ENCODE measurements at places on chromosomes 2 and 18.
A peak's percentile ranks its signal among the peaks of the same experiment; 100 is the strongest.

DNA sequence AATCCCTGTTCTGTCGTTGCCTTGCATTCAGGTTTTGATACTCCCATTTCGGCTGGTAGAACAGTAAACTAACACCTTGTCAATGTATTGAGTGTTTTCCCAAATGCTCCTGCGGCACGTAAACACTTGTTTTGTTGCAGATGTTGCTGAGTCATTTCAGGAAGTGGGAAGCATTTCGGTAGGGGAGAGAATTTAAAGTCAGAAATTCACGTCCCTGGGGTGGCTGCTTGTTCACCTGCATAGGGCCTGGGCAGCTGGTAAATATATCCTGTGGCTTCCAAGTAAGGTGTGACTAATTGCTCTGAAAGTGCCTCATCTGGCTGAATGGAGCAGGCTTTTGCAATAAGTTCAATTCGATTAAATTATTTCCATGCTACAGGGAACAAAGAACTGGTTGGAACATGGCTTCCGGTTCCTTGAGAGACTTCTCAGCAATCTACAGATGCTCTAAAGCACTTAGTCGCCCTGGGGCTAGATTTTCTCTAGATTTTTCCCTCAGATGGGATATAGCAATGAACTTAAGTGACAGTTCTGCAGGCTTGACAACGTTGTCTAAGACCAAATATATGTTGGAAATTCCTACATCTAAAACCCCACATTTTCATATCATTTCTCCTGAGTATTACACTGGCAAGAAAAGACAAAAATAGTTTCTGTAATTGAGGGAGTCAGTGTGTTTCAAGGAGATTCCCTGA, 5.2 kb downstream of the GALR1 start:
- DNase-seq, result no peak

GRCh38 chr2:32812316-32812715, 134.4 kb upstream of the LTBP1 start:
- DNase-seq, result no peak

GRCh38 chr2:96116424-96116878, at the start of gene ADRA2B:
ADRA2B (minus strand) TSS chr2:96116571; CDS start chr2:96116149, 422 bp downstream.
- DNase-seq, result peak; percentile 67

DNA sequence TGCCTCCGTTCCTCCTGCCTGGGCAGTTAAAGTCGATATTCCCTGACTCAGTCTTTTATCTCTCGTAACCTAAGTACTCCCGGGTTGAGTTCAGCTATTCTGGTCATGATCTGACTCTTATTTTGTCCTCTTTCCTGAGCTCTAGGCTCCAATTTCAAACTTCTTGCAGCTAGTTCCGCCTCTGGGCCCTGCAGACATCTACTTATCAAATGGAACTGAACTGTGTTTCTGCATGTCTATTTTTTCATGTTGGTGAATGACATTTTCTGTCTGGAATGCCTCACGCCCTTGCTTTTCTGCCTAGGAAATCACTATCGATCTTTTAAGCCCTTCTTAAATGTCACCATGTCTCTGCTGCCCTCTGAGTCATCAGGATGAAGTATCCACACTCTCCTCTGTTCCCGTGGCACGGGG, 101.5 kb downstream of the VAPA start:
- no peak for DNase-seq

DNA sequence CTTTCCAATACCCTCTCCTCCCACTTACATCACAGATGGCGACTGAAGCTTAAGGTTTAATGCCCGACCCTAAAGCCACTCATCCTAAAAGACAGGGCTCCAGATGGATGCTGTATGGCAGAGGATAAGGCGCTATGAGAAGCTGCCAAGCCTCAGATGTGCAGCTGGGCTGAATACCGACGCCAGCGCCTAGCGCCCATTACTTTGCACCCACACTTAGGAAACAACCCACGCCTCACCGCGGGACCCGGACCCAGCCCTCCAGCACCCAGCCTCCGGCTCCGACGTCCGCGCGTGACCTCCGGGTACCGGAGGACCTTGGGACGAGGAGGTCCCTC, 335 bp downstream of the TRAK2 start:
- DNase-seq, result no peak

- DNase-seq, result no peak
Observed at GRCh38 chr2:199596549-199596948, 138.8 kb upstream of the SATB2 start.

DNA sequence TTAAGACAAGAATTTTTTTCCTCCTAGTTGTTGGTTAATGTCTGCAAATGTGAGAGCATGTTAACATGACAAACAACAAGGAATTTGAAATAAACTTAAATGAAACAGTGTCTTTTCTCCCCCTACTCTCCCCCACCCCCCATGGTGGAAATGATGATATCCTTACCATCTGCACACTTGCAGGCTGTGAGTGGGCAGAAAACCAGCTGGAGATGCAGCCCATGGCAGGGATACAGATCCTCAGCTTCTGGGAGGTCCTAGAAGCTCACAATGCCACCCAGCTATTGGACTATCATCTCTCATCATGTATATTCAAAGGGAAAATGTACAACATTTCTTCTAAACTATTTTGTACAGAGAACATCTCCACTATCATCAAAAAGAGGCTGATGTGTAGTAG, 196.8 kb downstream of the SLC8A1 start:
- DNase-seq, result no peak

DNA sequence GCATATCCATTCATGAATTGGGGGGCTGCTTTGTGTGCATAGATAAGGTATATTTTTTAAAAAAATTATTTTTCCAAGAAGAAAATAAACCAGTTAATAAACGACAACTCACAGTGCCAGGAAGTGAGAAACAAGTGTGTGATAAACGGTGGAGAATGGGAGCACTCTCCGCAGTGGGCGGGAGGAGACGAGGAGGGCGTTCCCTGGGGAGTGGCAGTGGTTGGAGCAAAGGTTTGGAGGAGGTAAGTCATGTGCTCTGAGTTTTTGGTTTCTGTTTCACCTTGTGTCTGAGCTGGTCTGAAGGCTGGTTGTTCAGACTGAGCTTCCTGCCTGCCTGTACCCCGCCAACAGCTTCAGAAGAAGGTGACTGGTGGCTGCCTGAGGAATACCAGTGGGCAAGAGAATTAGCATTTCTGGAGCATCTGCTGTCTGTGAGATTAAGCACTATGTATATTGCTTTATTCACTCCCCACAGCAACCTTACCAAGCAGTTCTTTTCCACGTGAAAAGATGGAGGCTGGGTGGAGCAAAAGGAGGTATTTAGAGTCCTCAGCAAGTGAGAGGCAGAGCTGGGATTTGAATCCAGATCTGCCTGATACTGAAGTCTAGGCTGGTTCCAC, 27.0 kb upstream of the CASP8 start:
- DNase-seq, result peak; percentile 78

- no peak for DNase-seq
Observed at GRCh38 chr2:70525032-70525431, 28.6 kb downstream of the TGFA start.

GRCh38 chr2:10080536-10081304, 509 bp upstream of the CYS1 start:
- DNase-seq, result no peak

- DNase-seq, result no peak
Observed at GRCh38 chr2:11697103-11697871, 27.3 kb upstream of the NTSR2 start.

DNA sequence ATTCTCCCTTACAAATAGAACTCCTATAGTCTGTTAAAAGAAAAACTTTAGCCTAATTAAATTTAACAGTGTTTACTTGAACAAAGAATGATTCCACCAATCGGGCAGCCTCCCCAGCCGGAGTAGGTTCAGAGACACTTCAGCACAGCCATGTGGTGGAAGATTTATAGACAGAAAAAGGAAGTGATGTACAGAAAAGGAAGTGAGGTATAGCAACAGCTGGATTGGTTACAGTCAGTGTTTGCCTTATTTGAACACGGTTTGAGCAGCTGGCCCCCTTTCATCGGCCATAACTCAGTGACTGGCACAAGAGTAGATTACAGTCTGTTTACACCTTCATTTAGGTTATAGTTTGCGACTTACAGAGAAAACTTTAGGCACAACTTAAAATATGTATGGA, 2.1 kb upstream of the SKA1 start:
- no peak for DNase-seq

GRCh38 chr2:68177541-68177940, 19.9 kb downstream of the PNO1 start:
- no peak for DNase-seq

DNA sequence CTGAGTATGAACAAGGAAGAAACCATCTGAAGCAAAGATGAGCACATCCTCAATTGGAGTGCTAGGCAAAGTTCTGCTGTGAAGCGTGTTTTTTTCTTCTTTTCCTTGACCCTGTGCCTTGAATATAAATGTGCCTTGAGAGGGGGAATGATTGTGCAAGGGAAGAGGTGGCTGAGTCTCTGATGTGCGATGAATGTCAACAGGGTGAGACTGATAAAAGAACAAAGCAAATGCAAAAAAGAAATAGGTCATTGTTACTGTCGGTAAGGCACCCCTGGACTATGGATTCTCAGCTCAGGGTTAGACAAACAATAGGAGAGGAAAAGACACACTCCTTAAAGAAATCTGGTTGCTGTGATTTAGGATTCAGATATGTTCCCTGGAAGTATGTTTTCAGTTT, 54.5 kb downstream of the HDHD2 start:
- DNase-seq, result no peak

DNA sequence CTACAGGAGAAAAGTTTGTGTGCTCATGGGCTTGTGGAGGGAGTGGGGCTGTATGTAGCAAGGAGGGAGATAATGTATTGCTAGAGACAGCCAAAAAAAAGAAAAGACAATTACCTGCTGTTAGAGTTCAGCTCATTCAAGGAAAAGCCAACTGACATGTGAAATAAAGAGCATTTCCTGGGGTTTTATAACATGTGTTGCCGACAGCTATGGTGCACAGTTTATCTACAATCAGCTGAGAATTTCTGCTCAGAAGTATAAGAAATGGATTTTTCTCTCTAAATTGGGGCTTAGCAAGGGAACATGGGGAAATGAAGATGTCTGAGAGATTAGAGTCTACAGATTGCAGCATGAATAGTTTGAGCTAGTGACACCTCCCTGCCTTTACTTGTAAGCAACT, 674.1 kb downstream of the SUCLG1 start:
- DNase-seq, result no peak

DNA sequence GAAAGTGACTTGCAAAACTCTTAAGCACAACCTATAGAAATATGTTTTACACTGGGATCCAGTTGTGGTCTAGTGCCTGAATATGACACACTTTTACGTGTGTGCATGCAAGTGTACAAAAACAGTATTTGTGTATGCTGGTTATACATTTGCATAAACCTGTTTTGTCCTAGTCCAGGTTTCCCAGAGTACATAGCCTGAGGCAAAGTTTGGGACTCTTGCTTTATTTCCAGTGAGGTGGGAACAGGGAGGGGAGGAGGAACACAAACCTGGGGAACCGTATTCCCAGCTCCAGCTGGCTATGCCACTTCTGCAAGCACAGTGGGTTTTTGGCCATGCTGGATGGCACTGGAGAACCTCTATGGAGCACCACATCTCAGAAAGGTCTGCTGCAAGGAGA, 481.1 kb upstream of the HS6ST1 start:
- no peak for DNase-seq

DNA sequence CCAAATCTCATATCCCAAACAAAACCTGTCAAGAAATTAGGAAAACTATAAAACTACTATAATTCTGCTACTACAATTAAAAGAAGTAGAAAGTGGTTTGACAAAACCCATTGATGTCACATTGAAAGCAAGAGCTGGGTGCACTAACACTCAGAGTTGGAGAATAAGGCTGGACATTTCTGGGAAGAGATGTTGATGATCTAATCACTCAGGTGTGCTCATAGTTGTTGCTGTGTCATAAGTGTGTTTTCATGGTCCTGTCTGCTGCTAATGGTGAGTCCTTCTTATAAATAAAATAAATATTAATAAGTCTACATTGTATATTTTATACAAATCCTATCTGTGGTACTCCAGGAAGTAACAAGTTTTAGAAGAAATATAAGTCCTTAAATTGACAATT, 168.2 kb upstream of the LRP1B start:
- DNase-seq, result no peak

- DNase-seq, result no peak
Observed at GRCh38 chr2:74031221-74031620, 46.5 kb downstream of the TET3 start.

GRCh38 chr18:72692086-72692485, 147.9 kb upstream of the CBLN2 start:
- no peak for DNase-seq

DNA sequence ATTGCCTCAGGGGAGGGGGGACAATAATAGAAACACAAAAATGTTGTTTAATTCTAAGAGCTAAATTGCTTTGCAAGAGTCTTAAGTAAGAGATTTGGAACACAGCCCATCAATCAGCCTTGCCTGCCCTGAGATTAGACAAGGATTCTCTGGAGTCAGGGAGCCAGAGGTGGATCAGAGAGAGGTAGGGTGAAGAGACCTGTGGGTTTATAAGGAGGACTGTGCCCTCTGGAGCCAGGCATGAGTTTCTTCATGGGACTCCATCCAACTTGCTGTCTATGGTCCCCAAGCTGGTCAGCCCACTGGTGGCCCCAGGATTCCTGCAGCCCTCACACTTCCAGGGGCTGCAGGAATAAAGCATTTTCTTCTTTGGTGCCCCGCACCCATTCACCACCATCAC, 139.3 kb downstream of the ALK start:
- DNase-seq, result no peak

- DNase-seq, result no peak
Observed at GRCh38 chr18:3970929-3971328, 484.2 kb downstream of the DLGAP1 start.

DNA sequence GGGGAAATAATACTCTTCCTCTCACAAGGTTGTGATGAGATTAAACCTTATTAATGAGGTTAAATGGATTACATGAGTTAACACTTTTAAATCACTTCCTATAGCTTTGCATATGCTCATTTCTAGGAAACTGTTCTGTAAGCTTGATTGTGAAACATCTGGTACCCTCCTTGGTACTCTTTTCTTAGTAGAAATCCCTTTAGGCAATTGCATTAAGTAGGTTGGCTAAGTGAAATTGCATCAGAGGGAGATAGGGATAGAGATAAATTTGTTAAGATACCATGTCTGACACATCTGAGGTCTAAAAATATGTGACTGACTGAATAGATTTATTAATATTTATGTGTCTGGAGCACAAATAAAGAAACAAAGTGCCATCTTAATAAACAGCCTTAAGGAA, 275.9 kb upstream of the MAP2 start:
- DNase-seq, result no peak

- no peak for DNase-seq
Observed at GRCh38 chr2:144694456-144694855, 174.5 kb upstream of the ZEB2 start.

GRCh38 chr18:62857263-62857976, 142.1 kb downstream of the PHLPP1 start:
- no peak for DNase-seq

GRCh38 chr2:10721396-10722251, at the start of gene ATP6V1C2:
ATP6V1C2 (plus strand) TSS chr2:10721630; CDS start chr2:10722850, 1,220 bp downstream.
- DNase-seq, result no peak

- no peak for DNase-seq
Observed at GRCh38 chr2:161412346-161412745, 3.8 kb upstream of the TBR1 start.

GRCh38 chr2:10909050-10909995, 2.4 kb upstream of the KCNF1 start:
- no peak for DNase-seq

- no peak for DNase-seq
Observed at GRCh38 chr2:127089478-127090235, 17.3 kb downstream of the BIN1 start.

GRCh38 chr18:27839141-27839540, 337.8 kb downstream of the CDH2 start:
- DNase-seq, result no peak
